Natural killer cell treated with Interleukin-12 subunit alpha and Interleukin-12 subunit beta and Interleukin-15 and Interleukin-18, amount 100 ng/mL, for 72 hours (primary cell): ENCODE measurements at places on chromosomes 4 and X. TPM values are rescaled to one million over a fixed set of nuclear protein-coding genes. Genes with fewer than 3 reads are reported as not detected.

DNA sequence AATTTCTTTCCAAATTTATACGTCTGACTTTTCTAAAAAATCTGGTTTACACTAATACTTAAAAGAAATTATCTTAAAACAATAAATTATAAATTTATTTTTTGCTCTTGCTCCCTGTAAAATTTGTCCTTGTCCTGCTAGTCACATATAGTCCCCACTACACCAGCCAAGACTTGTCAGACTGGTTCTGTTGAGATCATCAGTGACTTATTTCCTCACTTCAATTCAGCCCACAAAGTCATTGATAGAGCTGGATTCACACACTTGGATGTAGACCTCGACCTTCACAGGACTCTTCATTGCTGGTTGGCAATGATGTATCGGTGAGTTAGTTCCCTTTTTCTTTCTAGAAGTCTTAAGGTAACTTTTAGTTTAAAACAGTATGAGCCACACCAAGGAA, at the start of gene TMPRSS11E:
Gene TMPRSS11E, plus strand, starts transcription at position 263 of the 400 bp plus-strand sequence. Its CDS starts 50 bp downstream, at position 313.
- no peaks in the 10 kb centered on the region for H3K4me1 ChIP-seq
- peaks cover 7% of the 10 kb centered on the region for H3K27me3 ChIP-seq
- no peaks in the 10 kb centered on the region for H3K36me3 ChIP-seq
- no peak within 1 kb of the TSS for H3K27ac ChIP-seq
- no peak within 1 kb of the TSS for H3K4me3 ChIP-seq

DNA sequence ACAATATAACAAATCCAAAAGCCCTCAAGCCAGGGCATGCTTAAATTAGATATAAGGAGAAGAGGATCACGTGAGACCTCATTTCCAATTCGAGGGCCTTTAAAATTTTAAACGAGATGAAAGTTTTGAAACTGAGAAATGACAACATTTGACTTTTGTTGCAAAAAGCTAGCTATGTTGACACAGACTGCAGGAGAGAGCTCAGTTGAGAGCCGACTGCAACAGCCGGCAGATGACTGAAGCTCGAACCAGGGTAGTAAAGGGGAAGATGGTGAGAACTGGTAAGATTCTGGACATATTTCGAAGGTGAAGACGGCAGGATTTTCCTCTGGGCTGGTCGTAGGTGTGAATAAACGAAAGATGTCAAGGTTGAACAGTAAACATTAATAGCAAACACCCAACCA, 773 bp downstream of the PRMT9 start:
- peaks cover 19% of the 10 kb centered on the region for H3K4me1 ChIP-seq
- peak overlapping the region; percentile 90 for H3K27ac ChIP-seq
- H3K4me3 ChIP-seq, result peak overlapping the region; percentile 84
- H3K27me3 ChIP-seq, result no peaks in the 10 kb centered on the region
- DNase-seq, result no peak

- DNase-seq, result no peak
- no peaks in the 10 kb centered on the region for H3K4me1 ChIP-seq
- no peaks in the 10 kb centered on the region for H3K27me3 ChIP-seq
- H3K36me3 ChIP-seq, result peaks cover 20% of the 10 kb centered on the region
- H3K4me3 ChIP-seq, result no peak overlapping the region
Observed at GRCh38 chr4:64402684-64403083, 6.6 kb downstream of the TECRL start.

DNA sequence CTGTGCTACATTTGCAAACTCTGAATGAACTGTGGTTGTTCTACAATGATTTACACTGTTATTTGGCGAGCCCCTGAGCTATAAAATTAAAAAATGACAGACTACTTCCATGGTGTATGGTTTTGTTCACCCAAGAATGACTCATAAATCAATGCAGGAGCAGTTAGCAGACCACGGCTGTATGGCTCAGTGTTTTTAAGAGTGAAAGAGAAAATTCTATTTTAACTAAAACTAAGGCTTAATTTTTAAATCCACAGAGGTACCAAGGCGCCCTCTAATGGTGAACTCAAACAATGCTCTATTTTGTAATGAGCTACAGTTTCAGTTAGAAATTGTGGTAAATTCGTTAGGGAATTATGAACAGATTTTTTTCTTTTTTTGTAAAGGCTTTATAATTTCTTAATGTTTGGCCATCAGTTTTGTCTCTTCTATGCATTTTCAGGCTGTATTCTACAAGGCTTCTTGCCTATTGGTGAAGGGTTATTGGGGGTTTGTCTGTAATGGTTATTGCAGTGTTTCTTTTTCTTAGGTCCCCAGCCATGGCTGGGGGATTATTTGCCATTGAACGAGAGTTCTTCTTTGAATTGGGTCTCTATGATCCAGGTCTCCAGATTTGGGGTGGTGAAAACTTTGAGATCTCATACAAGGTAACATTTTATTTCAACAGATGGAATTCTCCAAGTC, 32.5 kb downstream of the HMGB2 start:
- no peak overlapping the region for H3K4me3 ChIP-seq
- no peak for DNase-seq
- H3K36me3 ChIP-seq, result peaks cover 13% of the 10 kb centered on the region
- no peak overlapping the region for H3K27ac ChIP-seq

- no peak for DNase-seq
- H3K27me3 ChIP-seq, result no peaks in the 10 kb centered on the region
- H3K4me3 ChIP-seq, result no peak overlapping the region
- no peaks in the 10 kb centered on the region for H3K4me1 ChIP-seq
- H3K36me3 ChIP-seq, result no peaks in the 10 kb centered on the region
Observed at GRCh38 chrX:148915474-148915873, 415.1 kb downstream of the AFF2 start.

- no peaks in the 10 kb centered on the region for H3K36me3 ChIP-seq
- no peak overlapping the region for H3K4me3 ChIP-seq
- H3K4me1 ChIP-seq, result peaks cover 16% of the 10 kb centered on the region
- DNase-seq, result no peak
- no peak overlapping the region for H3K27ac ChIP-seq
- no peaks in the 10 kb centered on the region for H3K27me3 ChIP-seq
Observed at GRCh38 chrX:118493016-118493415, 2.6 kb upstream of the DOCK11 start.

DNA sequence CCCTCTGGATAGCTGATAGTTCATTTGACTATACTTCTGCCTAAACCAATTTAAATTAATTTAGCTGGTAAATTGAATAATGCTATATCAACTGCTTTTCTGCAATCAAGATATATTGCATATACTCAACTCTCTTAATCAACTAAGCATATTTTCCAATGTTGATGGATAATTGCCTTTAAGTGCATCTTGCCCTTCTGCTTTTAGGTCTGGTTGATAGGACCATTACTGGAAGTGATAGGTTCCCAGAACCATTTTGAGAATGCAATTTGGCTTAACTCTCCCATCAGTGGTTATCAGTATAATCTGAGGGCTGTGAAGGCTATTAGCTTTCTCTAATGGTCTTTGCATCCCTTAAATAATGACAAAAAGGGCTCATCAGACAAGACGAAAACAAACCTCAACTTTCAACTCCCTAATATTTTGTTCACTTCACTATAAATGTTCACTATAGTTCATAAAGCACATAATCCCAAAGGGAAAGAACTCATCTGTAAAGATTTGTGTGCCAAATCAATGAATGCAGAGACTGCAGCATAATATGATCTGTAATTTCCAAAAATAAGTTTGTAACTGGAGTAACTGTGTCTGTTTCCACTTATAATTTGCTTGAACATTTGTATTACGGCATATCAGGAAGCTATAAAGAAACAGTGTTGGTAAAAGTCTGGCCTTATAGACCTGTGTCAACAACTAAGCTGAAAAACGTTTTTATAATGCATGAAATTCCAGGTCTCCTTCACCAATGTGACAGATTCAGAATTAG, 273.6 kb downstream of the FBXO8 start:
- no peak for DNase-seq
- H3K27me3 ChIP-seq, result no peaks in the 10 kb centered on the region
- no peaks in the 10 kb centered on the region for H3K36me3 ChIP-seq
- no peak overlapping the region for H3K27ac ChIP-seq

DNA sequence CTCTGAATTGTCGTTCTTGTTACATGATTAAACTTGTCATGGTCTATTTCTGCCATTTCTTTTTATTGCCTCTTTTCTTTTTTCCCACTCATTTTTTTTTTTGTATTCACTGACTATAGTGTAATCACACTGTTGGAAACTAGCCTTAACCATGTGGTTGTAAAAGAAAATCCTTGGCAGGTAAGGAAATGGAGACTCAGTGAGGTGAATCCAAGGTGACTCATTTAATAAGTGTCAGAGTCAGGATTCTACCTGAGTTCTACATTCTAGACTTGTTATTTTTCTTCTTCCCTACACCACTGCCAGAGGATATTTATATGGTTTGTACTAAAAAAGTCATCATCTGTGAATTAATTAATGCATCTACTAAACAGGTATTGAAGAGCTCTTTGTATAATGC, 152.2 kb downstream of the CBLL2 start:
- H3K4me3 ChIP-seq, result no peak overlapping the region
- H3K4me1 ChIP-seq, result no peaks in the 10 kb centered on the region
- no peaks in the 10 kb centered on the region for H3K27me3 ChIP-seq
- no peak overlapping the region for H3K27ac ChIP-seq

- H3K4me1 ChIP-seq, result peaks cover 4% of the 10 kb centered on the region
- no peak for DNase-seq
- peak overlapping the region; percentile 74 for H3K4me3 ChIP-seq
Observed at GRCh38 chrX:139204898-139205667, 325.5 kb upstream of the F9 start.

DNA sequence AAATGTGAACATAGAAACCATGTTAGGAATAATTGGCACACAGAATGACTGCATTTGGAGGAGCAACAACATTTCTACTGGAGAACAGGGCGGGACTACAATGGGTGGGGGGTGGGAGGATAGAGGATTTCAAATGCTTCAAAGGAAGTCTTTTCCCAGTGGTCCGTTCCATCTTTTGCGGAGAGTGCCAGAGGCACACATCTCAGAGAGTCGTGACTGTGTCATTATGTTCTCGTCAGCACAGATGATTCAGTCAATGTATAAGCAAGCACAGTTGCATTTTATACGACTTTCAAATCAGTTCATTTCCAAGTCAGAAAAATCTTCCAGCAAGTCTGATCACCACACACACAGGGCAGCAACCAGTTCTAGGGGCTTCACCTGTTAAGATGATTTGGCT, 22.7 kb upstream of the GPR50 start:
- H3K27ac ChIP-seq, result no peak overlapping the region
- H3K27me3 ChIP-seq, result peaks cover 25% of the 10 kb centered on the region
- no peak for DNase-seq
- no peaks in the 10 kb centered on the region for H3K36me3 ChIP-seq
- no peaks in the 10 kb centered on the region for H3K4me1 ChIP-seq
- H3K4me3 ChIP-seq, result no peak overlapping the region

GRCh38 chr4:110196871-110197528, 1.4 kb downstream of the ELOVL6 start:
- H3K4me3 ChIP-seq, result peak overlapping the region; percentile 93
- H3K27ac ChIP-seq, result peak overlapping the region; percentile 89
- no peaks in the 10 kb centered on the region for H3K27me3 ChIP-seq
- H3K36me3 ChIP-seq, result peaks cover 6% of the 10 kb centered on the region
- DNase-seq, result no peak

DNA sequence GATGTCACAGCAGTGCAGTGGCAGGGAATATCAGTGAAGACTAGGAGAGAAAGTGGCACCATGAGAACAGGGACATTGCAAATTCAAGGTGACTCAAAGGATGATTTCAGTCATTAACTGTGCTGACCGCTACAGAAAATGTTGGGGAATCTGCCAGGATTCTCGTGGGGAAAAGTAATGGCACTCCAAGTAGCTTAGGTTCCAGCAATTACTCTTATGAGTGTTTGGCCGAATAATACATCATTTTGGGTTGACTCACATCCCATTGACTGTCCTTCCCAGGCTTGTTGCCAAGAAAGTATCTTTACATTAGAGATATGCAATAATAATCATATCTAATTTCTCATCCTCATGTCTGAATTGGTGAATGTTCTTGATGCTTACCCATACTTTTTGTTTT, 1411.1 kb upstream of the PCDH7 start:
- H3K27me3 ChIP-seq, result no peaks in the 10 kb centered on the region
- H3K4me3 ChIP-seq, result no peak overlapping the region
- no peaks in the 10 kb centered on the region for H3K4me1 ChIP-seq

- H3K27ac ChIP-seq, result no peak overlapping the region
- H3K27me3 ChIP-seq, result peaks cover 10% of the 10 kb centered on the region
- H3K4me1 ChIP-seq, result no peaks in the 10 kb centered on the region
- no peaks in the 10 kb centered on the region for H3K36me3 ChIP-seq
- DNase-seq, result no peak
Observed at GRCh38 chr4:109183931-109184490, 118.4 kb downstream of the COL25A1 start.

DNA sequence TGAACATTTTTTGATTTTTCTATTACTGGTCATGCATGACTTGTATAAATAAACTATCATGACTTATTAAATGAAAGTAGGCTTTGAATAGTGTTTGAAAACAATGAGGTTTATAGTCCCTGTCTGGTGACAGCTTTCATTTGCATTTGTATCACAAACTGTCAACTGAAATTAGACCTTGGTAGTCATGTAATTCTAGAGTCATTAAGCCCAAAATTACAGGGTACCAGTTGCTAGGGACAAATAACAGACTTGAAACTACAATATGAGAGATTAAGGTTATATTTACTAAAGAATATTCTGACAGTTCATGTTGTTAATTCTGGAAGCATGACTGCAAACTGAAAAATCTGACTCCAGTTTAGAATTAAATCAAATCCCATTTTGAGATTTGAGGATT, 9.2 kb upstream of the VAMP7 start:
- no peaks in the 10 kb centered on the region for H3K4me1 ChIP-seq
- H3K36me3 ChIP-seq, result peaks cover 6% of the 10 kb centered on the region
- no peak overlapping the region for H3K4me3 ChIP-seq
- DNase-seq, result no peak
- H3K27me3 ChIP-seq, result peaks cover 28% of the 10 kb centered on the region

- no peak for DNase-seq
- peaks cover 3% of the 10 kb centered on the region for H3K27me3 ChIP-seq
- H3K4me1 ChIP-seq, result no peaks in the 10 kb centered on the region
- no peaks in the 10 kb centered on the region for H3K36me3 ChIP-seq
Observed at GRCh38 chr4:15501941-15502340, 32.3 kb downstream of the CC2D2A start.

- H3K27me3 ChIP-seq, result peaks cover 26% of the 10 kb centered on the region
- H3K27ac ChIP-seq, result no peak overlapping the region
- H3K4me1 ChIP-seq, result no peaks in the 10 kb centered on the region
- H3K4me3 ChIP-seq, result no peak overlapping the region
Observed at GRCh38 chr4:52560844-52561280, 98.2 kb downstream of the USP46 start.

The ARL9 gene
- total RNA-seq, result not detected

The LAP3 gene
- 99.9 TPM for total RNA-seq

The CCDC110 gene
- total RNA-seq, result not detected
